ENCODE measurements at places on chromosomes 2 and 18. TPM values are rescaled to one million over a fixed set of nuclear protein-coding genes. Genes with fewer than 3 reads are reported as not detected.

The C2orf42 gene
- total RNA-seq = 9.8 TPM

The SPHKAP gene
- not detected for total RNA-seq

The KLHL41 gene
- total RNA-seq = 2.8 TPM

The KCNJ3 gene
- total RNA-seq = not detected

The TGFA gene
- 20.3 TPM for total RNA-seq

The CXCR1 gene
- total RNA-seq = 0.50 TPM

The PDK1 gene
- total RNA-seq = 10.1 TPM

The KIAA2012 gene
- total RNA-seq = not detected

The CAVIN2 gene
- 147 TPM for total RNA-seq

- H3K4me1 ChIP-seq = peaks cover 45% of the 10 kb centered on the region
- peak; percentile 90 for DNase-seq
- no peaks in the 10 kb centered on the region for H3K36me3 ChIP-seq
- H3K27me3 ChIP-seq = no peaks in the 10 kb centered on the region
These were observed 30.7 kb upstream of the PTMA start for GRCh38 chr2:231677632-231678104.

DNA sequence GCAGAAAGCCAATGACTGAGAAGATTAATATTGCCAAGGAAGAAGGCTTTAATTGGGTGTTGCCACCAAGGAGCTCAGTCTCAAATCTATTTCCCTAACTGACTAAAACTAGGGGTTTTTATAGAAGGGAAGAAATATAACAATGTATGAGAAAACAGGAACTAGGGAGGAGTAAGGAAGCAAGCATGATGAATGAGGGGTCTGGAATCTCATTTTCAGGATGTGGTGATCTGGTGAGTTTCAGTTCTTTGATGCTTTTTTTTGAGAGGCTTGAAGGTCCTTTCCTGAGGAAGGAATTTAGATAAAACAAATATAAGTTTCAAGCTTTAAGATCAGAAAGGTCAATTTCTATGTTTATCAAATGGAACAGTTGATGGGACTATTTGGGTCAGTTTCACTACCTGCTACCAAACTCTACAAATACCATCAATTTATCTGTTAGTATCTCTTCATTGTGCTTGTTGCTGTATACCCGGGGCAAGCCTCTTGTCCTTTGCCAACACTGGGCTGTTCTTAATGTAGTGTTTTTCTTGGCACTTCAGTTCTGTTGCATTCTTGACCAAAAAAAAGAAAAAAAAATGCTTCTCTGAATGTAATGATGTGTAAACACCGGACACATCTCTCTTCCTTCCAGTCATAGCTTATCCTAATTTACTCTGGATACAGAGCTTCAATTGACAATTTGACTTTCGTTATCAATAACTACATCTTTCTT is 357.0 kb downstream of the GALNT13 start:
- DNase-seq = no peak
- H3K4me1 ChIP-seq = no peaks in the 10 kb centered on the region
- H3K27me3 ChIP-seq = no peaks in the 10 kb centered on the region
- H3K27ac ChIP-seq = no peak overlapping the region
- no peak overlapping the region for H3K4me3 ChIP-seq

DNA sequence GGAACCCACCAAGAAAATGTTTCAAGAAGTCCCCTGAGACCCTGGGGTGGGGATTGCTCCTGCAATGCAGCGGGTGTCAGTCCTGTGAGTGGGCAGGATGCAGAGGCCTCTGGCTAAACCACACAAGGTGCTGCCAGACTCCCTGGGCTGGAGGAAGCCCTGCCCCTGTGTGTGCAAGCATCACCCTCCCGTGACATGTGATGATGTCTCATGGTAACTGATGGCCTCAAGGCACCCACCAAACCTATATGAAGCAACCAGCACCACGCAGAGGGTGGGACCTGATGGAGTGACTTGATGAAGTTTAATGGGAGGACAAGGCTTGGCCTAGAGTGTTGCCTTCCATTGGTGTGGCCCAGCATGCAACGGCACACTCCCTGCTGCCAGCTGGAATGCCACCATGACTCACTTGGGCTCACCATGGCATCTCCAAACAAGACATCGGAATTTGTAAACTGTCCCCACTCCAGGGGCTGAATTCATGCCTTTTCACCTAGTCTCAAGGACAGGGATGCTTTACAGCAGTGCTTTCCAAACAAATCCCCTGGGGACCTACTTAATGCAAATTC is 8.7 kb upstream of the SLC14A1 start:
- H3K36me3 ChIP-seq = no peaks in the 10 kb centered on the region
- no peaks in the 10 kb centered on the region for H3K27me3 ChIP-seq
- H3K4me3 ChIP-seq = no peak overlapping the region
- no peak overlapping the region for H3K27ac ChIP-seq

GRCh38 chr2:76268902-76269620 is 558.3 kb upstream of the GCFC2 start:
- H3K4me3 ChIP-seq = no peak overlapping the region
- H3K4me1 ChIP-seq = no peaks in the 10 kb centered on the region
- H3K27ac ChIP-seq = no peak overlapping the region
- no peaks in the 10 kb centered on the region for H3K27me3 ChIP-seq

GRCh38 chr2:88818381-88818780 is 126.9 kb downstream of the RPIA start:
- no peaks in the 10 kb centered on the region for H3K4me1 ChIP-seq
- H3K27ac ChIP-seq = no peak overlapping the region
- DNase-seq = no peak
- no peaks in the 10 kb centered on the region for H3K36me3 ChIP-seq
- no peak overlapping the region for H3K4me3 ChIP-seq

All from thyroid gland (tissue), 4 donors.